Epithelial cell of esophagus (primary cell): ENCODE measurements at places on chromosomes 3 and 15.

GRCh38 chr3:170055209-170055608, 17.4 kb downstream of the GPR160 start:
- peak; percentile 65 for DNase-seq

GRCh38 chr3:195907934-195908693, at the start of gene TNK2:
TNK2 (minus strand) TSS chr3:195908551; CDS start chr3:195888588, 19,963 bp downstream.
- peak; percentile 49 for DNase-seq

DNA sequence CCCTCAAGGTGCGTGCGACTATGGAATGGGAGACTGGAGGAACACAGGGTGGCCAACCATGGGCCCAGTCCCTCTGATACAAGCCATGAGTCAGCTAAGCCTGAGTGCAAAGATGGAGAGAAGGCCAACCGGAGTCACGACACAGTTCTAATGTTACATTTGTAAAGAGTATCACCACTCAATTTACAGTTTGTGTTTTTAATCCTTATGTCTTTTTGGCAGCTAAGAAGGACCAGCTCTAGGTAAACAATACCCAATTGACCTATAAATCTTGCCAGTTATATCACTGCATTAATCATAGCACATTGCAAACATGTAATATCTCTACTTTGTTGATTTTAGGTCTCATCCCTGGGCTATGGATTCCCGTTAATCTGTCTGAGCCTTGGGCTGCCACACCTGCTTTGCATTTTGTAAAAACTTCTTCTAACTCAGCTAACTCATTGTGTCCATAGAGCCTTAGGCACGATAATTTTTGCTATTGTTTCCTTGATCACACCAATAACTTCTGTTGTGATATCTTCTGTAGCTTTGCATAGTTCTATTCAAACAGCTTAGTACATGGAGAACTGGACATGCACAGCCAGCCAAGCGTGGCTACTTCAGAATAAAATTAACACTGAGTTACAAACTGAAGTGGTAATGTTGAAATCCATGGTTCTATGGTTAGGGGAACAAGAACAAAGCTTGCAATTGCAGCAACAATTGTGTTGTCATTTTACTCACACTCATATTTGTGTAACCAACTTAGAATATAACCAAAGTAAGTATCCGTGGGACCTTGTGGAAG, 50.3 kb downstream of the LSM3 start:
- DNase-seq, result peak; percentile 22

- DNase-seq, result no peak
Observed at GRCh38 chr3:183837894-183838293, 12.5 kb upstream of the MAP6D1 start.

DNA sequence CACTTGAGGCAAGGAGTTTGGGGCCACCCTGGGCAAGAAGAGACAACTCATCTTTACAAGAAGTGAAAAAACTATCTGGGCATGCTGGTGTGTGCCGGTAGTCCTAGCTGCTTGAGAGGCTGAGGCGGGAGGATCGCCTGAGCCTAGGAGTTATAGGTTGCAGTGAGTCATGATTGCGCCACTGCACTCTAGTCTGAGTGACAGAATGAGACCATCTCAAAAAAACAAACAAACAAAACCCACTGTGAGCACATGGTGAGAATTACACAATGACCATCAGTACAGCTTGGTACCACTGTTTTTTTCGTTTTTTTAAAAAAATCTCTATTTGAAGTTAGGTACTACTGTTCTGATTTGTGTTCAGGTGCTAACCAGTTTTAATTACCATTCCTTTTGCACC, 13.6 kb downstream of the VPS39 start:
- DNase-seq, result peak; percentile 92

GRCh38 chr3:6567241-6567640, 293.7 kb upstream of the GRM7 start:
- DNase-seq, result no peak

- DNase-seq, result peak; percentile 56
Observed at GRCh38 chr3:132615881-132616280, 18.8 kb downstream of the ACKR4 start.

DNA sequence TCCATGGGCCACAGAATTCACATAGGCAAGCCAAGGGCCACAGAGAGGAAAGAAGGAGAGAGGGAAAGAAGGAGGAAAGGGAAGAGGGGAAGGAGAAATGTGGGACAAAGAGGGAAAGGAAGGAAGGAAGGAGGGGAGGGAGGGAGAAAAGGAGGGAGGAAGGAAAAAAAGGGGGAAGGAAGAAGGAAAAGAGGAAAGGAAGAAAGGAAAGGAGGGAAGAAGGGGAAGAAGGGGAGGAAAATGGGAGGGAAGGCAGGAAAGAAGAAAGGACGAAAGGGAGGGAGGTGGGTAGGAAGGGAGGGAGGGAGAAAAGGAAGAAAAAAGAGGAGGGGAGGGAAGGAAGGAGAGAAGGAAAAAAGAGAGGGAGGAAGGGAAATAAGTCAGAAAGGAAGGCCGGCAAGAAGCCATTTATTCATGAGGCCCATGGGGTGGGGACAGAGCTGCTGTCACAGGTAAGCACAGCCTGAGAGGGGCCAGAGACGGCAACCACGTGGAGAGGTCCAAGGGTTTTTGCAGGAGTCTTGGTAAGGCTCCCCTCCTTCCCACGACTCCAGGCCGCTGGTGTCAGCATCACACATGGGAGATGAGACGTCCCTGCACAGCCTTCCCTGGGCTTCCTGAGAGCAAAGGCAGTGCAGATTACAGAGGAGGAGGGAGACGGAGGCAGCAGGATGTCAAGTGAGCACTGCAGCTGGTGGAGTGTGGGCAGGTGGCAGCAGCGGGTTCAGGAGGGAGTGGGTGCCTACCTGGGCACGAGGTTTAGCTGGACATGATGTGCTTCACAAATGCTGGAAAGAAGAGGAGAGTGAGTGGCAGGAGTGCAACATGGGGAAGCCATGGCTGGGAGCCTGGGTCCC, 5.5 kb downstream of the MYL3 start:
- DNase-seq, result no peak

GRCh38 chr3:65785065-65785645, 253.6 kb downstream of the MAGI1 start:
- peak; percentile 68 for DNase-seq

DNA sequence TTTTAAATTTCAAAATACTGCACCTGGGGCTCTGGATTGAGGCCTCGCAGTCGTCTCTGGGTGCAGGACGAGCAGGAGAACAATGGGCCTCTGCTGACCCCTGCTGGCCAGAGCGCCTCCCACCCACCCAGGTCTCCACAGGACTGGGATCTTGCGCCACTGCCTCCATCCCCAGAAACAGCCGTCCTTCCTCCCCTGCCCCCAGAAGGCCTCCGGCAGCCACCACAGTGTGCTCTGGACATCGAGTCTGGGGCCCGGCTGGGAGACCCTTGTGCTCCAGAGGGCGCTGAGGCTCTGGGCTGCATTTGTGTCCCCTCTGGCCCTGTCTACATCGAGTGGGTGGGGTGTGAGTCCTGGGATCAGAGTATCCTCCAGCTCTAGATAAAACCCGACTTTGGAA, 6.7 kb upstream of the ACSBG1 start:
- DNase-seq, result peak; percentile 76

GRCh38 chr3:134394380-134394779, 20.1 kb upstream of the AMOTL2 start:
- no peak for DNase-seq

DNA sequence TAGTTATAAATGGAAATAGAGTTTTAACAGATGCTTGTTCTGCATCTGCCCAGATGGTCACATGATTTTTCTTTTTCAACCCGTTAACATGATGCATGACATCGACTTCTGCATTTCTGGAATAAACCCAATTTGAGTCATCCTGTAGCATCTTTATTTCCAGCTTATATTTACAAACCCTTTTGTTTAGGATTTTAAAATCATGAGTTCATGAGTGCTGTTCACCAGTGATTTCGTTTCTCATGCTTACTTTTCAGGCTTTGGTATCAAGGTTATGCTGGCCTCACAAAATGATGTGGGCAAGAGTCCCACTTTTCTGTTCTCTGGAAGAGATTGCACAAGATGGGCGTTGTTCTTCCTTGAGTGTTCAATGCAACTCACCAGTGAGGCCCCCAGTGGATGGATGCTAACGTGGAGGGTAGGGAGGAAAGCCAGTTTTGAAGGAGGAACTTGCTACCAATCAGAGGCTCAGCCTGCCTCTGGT, 5.2 kb downstream of the HRH1 start:
- DNase-seq, result peak; percentile 63

DNA sequence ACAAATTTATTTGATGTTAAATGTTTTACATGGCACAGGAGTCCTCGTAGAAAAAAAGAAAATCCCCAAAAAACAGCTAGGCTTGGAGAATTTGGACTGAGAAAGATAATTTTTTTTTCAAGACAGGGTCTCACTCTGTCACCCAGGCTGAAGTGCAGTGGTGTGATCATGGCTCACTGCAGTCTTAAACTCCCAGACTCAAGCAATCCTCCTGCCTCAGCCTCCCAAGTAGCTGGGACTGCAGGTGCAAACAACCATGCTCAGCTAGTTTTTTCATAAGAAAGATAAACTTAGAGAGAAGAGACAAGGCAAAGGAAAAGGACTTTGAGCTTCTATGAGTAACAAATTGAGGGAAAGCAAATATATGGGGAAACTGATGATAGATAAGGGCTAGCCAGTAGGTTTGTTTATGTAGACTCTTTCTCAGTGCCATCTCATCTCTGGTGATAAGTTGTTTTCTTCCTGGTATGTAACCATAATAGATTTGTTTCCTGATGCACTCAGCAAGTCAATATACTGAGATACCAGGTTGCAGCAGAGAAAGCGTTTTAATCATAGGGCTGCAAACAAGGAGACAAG, 13.1 kb upstream of the TRMT10C start:
- DNase-seq, result no peak

GRCh38 chr15:86502301-86502700, 422.6 kb downstream of the AGBL1 start:
- no peak for DNase-seq

DNA sequence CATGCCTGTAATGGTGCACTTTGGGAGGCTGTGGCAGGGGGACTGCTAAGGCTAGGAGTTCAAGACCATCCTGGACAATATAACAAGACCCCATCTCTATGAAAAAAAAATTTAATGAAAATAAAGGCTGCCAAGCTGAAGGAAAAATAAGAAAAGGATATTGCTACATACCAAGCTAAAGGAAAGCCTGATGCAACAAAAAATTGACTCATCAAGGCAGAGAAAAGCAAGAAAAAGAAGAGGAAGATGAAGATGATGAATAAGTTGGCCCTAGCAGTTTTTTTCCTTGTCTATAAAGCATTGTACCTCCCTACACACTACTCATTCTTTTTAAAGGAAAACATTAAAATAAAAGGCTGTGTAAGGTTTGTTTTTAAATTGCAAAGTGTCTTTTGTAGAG, 441.9 kb upstream of the MDFIC2 start:
- peak; percentile 55 for DNase-seq

DNA sequence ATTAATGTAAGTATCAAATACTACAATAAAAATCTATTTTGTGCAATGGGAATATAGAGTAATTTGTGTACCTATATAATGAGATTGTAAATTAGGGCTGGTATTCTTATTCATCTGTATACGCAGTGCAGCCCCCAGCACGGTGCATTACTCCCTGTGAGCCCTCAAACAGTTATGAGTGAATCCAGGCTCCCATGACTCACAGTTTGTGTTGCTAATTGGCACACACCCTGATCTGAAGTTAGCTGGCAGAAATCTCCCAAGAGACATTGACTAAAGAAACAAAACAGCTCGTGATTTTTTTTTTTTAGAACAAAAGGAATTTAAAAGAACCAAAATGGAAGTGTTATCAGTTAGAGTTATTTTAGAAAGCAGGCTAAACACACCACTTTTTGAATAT, 15.7 kb downstream of the GK5 start:
- peak; percentile 74 for DNase-seq

- no peak for DNase-seq
Observed at GRCh38 chr3:194983121-194983520, 287.8 kb downstream of the XXYLT1 start.

GRCh38 chr3:149819432-149819831, 6.4 kb downstream of the RNF13 start:
- no peak for DNase-seq

GRCh38 chr15:48984811-48985352, 21.2 kb upstream of the SHC4 start:
- no peak for DNase-seq

DNA sequence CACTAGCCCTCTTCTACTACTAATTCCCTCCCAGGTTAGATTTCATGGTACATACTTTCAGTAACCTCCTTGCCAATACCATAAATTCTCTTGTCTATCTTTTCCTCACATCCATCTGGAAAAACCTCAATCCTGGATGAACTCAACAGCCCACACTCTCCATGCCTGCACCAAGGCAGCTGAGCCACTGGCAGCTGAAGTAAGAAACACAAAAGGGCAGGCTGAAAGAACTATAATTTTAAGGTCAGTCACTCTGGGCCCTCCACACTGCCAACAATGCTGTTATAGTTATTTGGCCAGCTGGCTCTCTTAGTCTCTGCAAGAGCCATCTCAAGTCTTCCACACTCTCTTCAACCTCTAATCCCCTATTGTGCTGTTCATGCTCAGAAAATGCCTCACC, 15.1 kb upstream of the TIPARP start:
- no peak for DNase-seq

DNA sequence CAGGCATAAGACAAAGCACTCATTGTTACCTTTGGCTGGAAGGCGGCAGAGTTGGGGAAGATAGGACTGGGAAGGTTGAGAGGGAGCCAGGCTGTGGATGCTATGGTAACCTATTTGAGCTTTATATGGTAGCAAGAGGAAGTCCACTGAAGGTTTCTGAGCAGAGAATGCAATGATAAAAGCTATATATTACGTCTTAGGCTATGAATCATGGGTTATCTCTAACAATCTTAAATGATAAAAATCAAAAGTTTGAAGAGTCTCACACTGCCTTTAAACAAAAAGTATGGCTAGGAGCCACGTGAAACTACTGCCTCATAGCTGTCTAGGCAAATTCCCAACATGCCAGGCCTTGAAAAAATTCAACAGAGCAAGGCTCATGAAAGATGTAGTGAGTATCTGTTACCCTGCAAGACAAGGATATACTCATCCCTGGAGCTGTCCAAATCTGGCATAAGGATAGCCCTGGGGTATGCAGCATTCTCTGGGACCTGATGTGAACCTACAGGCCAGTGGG, 4.1 kb downstream of the P3H2 start:
- DNase-seq, result peak; percentile 60
